ENCODE measurements at places on chromosomes 2 and 18.

DNA sequence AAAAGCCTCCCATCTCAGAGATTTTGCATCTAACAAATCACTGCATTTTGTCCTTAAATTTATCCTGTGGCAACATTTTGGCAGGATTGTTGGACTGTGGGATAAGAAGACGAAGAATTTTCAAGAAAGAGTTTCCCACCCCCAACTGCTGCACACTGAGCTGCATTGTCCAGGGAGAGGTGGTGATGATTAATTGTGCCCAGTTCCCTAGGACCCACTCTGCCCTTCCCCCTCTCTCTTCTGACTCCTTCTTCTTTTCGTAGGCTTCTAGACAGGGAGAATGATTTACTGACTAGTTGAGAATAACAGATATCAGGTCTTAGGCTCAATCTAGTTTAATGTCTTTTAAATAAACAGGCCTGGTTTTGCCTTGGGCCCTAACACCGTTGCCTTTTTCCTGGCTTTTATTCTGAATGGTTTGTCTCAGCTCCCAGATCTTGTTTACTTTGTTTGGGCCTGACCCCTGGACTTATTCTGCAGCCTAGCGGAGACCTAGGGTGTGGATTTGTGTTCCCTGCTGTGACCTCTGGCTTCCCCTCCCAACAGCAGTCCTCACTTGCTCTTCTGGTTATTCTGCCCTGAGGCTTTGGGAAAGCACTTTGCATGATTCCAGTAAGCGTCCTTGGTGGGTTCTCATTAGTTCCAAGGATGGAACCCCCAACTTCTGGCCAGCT is 233.3 kb downstream of the INSIG2 start:
- DNase-seq, result no peak

GRCh38 chr2:20071397-20072383 is 20.3 kb upstream of the LAPTM4A start:
- DNase-seq, result no peak

DNA sequence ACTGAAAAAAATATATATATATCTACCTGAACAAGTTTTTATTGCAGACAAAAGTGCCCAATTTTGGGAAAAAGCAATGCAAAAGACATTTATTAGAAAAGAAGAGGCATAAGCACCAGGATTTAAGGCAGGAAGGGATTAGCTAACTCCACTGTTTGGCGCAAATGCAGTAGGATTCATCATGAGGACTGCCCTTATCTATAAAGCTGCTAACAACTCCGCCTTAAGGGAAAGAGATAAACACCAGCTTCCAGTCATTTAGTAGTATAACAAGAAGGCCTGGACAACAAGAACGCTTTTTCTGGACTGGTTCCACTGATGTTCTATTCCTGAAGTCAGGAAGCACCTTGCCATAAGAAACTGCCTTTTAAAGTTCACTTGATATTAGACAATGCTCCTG is 52.9 kb upstream of the FSHR start:
- no peak for DNase-seq

DNA sequence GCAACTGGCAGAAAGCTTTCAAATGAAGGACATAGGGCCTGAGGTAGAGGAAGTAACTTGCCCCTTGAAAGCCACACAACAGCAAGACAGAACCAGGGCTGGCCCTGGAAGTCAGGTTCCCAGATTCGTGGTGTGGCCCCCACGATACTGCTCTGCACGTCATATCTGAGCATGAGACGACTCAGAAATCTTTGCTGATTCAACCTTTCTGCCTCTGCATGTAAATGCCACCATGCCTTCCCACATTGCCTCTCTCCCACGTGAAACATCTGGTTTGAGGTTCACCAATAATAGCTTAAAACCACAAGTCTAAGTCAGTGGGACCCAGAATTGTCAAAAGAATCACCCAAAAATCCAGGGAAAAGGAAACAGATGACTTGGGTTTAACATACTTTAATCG is 214.0 kb upstream of the TRIB2 start:
- DNase-seq, result no peak

- no peak for DNase-seq
Observed at GRCh38 chr2:229133155-229133772, 137.8 kb downstream of the PID1 start.

GRCh38 chr2:127149384-127149783 is 42.4 kb upstream of the BIN1 start:
- DNase-seq, result no peak

DNA sequence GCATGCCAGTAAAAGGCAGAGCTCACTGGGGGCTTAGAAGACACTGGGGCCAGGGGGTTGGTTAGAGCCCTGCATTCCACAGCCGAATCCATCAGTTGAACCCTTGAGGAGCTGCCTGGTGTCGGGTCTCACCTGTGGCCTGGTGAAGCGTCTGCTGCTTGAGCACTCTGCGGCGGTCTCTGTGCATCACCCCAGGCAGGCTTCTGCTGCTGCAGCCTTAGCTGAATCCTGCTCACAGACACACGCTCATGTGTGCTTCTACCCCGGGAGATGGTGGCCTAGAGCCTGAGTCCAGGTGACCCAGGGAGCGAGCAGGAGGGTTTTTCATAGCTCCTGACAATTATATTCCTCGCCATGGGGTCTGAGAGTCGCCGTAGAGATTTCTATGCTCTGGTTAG is 192.1 kb downstream of the MGAT5 start:
- no peak for DNase-seq
